Activated CD4-positive, alpha-beta T cell treated with anti-CD3 and anti-CD28 coated beads, Interleukin-2, Interleukin-6, amounts not matched to agents 100 ng/mL and 50 ng/mL, durations not matched to agents 16 hours and 8 hours (primary cell): ENCODE measurements at places on chromosomes 1 and 21.

DNA sequence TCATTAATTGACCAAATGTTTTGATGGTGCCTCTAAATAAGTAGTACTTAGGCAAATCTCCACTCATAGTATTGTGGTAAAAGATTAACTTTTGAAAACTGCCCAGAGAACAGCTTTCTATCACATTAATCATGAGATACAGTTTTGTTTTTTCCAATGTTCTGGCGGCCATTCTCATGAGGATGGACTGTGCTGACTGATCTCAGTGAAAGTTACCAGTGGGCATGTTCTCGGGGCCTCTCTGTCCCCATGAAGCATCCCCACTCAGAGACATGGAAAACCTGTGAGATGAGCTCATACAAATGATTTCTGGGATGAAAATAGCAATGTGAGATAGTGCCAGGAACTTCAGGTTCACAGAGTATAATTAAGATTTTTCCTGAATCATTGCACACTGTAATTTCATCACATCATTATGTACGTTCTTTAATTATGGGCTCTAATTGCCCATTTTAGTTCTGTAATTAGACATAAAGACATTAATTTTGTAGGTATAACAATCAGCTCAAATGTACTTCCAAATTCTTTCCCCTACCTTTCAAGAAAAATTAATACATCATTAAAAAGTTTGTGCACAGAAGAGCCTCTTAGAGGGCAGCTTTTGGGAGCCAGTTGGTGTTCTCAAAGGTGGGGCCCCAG lies 40.5 kb downstream of the DDR2 start:
- DNase-seq: no peak

DNA sequence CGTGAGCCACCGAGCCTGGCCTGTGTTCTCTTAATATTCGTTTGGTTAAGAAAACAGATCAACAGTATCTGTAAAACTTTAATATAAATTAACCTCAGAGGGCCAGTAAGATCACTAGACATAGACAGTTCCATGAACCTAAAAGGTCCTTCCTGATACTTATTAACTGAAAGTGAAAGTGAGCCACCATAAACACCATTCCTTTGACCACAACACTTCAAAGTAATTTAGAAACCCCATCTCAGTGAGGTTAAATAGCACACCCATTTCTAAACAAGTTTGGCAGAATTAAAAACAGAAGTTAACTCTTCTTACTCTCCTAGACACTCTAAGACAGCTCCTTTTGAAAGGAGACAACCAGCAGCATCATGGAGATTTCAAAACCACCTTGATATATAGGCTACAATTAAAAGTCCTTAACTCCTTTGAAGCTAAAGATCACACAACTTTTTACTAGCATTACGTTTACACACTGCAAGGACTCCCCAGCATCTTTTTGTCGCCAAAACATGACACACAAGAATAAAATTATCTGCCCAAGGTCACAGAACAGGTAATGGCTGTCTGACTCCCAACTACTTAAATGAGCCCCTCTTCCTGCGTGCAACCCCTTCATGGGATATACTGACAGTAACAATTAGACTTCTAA lies 2.2 kb downstream of the RNF19B start:
- DNase-seq: peak; percentile 54

GRCh38 chr1:96901783-96902363 lies 180.3 kb downstream of the PTBP2 start:
- no peak for DNase-seq

GRCh38 chr1:43867976-43868740 lies 65.4 kb upstream of the ARTN start:
- DNase-seq: no peak

- no peak for DNase-seq
Measured at GRCh38 chr21:36555199-36555800, 75.4 kb upstream of the CLDN14 start.

- peak; percentile 26 for DNase-seq
Measured at GRCh38 chr1:155499953-155500639, 62.5 kb downstream of the ASH1L start.

DNA sequence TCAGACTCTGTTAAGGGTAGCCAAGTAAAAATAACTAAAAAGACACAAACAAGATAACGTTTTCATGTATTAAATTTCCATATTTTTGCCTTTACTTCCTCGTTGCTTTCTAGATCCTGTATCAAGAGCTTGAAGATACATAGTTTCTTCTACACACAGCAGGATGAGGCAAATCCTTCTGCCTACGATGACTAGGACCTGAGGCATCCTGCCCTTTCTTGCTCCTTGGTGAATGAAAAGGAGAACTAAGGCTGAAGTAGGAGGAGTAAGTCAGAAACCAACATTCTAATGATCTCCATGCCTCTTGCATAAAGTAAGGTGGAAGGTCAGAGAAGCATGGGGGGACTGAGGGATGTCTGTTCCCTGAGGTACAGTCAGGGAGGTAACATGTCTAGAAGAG lies 102.6 kb downstream of the GPATCH2 start:
- no peak for DNase-seq

GRCh38 chr1:29202584-29203340 lies 21.1 kb upstream of the SRSF4 start:
- DNase-seq: peak; percentile 94

DNA sequence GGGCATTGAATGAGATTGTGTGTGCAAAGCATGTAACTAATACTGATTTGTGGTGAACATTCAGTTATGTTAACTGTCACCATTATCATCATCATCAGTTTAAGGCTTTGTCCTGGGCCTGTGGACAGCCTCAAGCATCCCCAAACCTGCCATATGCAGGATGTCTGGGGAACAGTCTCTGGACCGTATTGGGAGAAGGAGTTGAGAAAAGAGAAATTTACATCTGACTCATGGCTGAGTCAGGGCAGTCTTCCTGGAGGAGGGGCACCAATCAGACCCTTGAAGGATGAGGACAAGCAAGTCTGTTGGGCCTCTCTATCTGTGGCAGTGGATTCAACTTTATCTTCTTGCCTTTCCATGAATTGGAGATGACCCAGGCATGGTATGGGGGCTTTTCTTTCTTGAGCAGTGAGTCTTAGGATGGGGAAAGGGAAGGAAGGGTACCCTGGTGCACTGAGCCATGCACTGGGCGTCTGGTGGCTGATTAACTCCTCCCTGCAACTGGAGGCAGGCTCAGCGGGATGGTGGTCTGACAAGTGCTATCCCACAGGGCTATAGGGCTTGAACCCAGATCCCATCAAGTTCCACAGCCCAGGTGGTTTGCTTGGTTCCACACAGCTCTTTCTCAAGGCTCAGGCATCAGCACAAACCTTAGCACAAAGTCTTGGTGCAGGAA lies 2.9 kb downstream of the PADI3 start:
- no peak for DNase-seq

GRCh38 chr1:50368179-50369007 lies 54.9 kb downstream of the DMRTA2 start:
- DNase-seq: peak; percentile 46

DNA sequence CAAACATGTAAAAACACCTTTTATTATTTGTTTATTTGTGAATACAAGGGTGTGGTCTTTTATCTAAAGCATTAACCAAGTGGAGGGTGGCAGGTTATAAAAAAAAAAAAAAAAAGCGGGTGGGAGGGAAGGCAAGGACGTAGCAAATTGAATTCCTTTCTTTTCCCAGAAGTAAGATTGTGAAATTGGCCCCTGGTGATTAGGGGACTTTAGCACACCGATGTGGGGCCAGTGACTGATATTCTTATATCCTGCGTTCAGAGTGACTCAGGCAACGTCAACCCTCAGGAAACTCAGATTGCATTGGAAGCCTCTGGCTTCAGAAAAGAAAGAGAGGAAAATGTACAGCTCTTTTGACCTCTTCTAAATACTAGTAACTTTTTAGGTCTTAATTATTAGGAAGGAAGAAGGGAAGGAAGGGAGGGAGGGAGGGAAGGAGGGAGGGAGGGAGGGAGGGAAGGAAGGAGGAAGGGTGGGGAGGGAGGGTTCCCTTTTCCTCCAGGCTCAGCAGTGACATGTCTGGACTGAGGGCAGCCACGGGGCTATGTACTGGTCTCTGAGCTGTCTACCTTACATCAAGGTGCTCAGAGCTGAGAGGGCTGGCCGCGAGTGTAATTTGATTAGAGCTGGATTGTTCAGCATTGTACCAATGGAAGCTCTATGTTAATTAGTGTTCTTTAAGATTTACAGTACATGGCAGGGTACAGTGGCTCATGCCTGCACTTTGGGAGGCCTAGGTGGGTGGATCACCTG lies 30.2 kb downstream of the EVA1C start:
- DNase-seq: no peak

- DNase-seq: no peak
Measured at GRCh38 chr1:248849637-248850036, 9.2 kb downstream of the ZNF692 start.

DNA sequence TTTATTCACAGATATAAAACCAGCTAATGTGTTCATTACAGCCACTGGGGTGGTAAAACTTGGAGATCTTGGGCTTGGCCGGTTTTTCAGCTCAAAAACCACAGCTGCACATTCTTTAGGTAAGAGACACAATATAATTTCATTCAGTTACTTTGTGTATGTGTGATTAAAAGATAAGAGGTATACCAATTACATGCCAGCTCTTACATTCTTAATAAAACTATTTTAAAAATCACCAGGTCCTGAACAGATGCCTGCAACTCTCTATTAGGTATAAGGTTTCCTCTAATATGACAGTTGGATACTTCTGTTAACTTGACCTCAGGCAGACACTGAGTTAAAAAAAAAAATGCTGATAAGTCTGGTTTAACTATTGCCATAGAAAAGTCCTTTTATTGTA lies 122.1 kb downstream of the NEK7 start:
- DNase-seq: no peak

DNA sequence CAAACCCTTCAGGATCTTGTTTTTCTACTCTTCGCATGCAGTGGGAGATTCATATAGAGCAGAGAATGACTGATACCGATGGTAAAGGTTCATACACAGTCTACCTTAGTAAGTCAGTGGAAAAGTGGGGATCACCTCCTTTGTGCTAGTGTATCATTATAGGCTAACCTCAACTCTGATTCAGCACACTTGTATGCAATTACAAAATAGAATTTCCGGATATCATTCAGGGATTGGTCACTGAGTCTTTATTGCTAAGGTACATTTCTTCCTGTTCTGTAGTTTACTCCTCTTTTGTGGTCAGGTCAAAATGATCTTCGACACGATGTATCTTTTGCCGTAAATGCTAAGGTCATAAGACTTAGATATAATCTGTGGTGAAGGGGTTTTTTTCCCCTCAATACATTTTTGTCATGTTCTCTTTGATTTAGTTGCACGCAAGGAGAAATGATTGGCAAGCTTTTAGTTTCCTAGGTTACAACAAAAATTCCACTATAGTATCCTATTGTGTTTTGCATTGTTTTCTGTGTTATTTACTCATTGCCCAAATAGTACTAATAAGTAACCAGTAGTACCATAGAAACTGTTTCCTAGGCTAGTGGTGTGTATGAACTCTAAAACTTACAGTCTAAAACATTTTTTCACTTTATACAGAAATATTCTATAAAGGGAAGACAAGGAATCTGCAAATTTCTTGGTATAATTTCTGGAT lies 35.7 kb upstream of the PLA2G4A start:
- no peak for DNase-seq

DNA sequence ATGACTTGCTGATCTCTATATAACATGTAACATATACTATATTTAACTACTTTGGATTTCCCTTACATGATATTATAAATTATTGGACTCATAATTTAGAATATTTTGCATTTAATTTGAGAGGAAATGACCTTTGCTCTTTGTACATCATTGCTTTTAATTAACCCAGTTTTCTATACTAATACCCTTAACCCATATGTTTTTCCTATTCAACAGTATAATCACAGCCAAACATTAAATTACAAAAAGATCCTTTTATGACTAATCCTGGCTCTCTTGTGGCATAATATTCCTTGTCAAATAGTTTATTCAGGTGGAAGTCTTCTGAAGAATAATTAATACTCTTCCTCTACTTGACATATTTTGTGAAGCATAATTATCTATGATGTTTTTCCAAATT lies 56.0 kb upstream of the GPR52 start:
- no peak for DNase-seq

DNA sequence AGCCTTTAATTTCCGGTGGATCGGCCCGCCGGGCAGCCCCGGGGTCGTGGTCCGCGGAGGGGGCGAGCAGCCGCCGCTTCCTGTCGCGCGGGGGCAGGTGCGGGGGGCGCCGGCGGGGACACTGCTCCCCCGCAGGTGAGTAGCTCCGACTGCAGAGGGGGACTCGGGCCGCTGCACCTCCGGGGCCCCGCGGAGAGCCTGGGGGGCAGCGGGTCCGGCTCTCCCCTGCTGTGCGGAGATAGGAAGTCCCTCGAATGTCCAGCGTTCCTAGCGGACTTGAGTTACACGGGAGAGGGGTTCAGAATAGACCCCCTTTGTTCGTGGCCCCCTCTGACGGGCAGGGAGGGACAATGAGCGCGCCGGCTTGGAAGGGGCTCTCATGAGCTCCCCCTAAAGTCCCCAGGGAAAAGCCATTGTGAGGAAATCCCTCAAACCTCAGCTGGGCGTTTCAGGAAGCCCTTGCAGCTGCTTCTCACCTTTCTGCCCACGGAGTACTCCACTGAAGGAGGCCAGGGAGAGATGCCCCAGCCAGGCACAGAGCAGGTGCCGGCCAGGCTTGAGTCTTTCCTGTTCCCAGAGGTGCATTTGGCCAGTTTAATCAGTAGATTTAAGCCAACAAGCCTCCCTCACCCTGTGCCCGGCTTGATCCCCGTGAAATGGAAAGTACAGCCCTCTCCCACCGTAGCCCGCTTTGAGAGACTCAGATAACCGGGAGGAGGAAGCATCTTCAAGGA lies 925 bp downstream of the PDE9A start:
- DNase-seq: no peak

GRCh38 chr1:41901551-41901950 lies 17.2 kb downstream of the HIVEP3 start:
- DNase-seq: no peak

GRCh38 chr1:230262867-230263567 lies 163.1 kb downstream of the PGBD5 start:
- DNase-seq: no peak

DNA sequence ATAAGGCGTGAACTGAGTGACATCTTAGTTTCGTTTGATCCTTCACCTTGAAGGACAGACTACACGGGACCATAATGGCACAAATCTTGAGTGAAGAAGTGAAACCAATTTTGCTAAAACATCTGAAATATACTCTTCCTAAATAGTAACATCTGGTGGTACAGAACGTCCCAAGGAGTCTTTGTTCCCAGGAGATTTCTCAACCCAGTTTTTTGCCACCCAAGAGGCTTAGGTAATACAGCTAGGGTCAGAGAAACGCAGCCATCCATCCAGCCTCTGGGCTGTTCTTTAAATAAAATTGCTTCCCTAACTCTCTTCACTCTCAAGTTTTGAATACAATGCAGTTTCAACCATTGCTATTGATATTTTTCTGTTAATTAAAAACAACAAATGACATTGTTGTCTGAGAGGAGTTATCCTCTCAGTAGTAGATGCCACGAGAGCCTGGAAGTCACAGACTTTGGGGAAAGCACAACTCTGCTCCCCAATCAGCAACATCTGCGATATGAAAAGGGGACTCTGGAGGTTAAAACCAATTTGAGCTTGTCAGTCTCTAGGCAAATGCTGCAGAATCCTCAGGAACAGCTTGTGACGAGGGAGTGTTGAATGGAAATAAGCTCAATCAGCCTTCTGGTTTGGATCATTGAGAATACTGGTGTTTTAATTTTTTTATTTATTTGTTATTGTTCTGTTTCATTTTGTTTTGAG lies 394.3 kb upstream of the ADGRL2 start:
- no peak for DNase-seq

GRCh38 chr21:34126691-34127090 lies 53.3 kb downstream of the MRPS6 start:
- no peak for DNase-seq

GRCh38 chr1:119141020-119141424 lies 569 bp upstream of the WARS2 start:
- DNase-seq: peak; percentile 68
